HuH-7 (cell line): ENCODE measurements at places on chromosomes 4 and X.
A peak's percentile ranks its signal among the peaks of the same experiment; 100 is the strongest.

- no peak for DNase-seq
Measured at GRCh38 chr4:8069102-8069752, 89.4 kb downstream of the ABLIM2 start.

DNA sequence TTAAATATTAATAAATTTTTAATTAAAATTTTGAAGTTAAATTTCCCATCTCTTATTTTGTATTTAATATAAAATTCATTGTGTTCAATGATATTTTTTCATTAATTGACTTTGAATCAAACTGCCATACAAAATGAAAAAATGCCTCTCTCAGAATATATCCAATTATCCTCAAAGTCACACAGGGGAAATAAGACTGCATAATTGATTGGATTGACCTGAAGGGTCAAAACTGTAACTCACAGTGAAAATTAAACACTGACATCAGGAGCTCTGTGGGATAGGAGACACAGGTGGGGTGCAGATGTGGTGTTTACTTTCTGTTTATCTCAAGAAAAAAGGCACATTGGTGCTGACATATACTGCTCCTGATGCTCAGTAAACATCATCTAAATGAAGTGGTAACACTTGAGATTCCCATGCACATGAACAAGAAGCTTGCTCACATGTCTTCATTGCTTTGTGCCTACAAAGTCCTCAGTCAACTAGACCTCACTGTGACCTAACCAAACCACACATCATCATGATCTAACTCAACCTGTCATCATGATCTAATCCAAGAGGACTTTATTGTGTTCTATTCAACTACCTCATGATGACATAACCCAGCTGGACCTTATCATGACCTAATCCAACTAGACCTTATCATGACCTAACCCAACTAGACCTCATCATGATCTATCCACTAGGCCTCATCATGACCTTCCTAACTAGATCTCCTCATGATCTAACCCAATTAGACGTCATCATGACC lies 83.7 kb downstream of the DHRSX start:
- DNase-seq = no peak

DNA sequence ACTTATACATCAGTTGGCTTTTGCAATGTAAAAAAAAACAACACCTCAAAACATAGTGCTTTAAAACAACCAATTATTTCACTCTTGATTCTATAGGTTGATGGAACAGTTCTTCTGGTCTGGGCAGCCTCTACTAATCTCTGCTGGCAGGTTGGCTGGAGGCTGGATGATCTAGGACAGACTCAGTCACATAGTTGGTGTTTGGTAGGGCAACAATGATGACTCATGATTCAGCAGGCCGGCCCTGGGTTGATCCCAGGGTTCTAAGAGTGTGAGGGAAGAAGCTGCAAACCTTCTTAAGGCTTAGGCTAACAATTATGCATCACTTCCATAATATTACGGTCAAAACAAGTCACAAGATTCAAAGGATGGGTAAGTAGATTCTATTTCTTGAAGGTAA lies 558.2 kb downstream of the ZNF674 start:
- no peak for DNase-seq

DNA sequence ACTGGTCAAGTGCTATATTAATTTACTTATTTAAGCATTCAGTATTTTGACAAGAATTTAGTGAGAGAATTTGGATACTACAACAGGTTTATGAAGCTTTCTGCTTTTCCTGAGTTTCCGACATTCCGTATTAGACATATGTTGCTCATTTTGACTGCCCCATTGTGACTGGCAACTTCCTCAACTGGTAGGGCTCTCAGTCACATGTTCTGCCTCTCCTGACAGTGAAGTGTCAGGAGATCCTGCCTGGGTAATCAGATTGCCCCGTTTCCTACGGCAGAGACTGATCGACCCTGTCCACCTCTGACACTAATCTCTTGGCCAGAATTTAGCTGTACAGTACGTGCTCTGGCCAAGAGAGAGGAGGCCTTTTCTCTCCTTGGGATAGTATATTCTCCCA lies 49.5 kb downstream of the CLNK start:
- no peak for DNase-seq

- no peak for DNase-seq
Measured at GRCh38 chr4:76779740-76780459, 118.0 kb downstream of the SOWAHB start.

GRCh38 chrX:41661366-41662095 lies 27.2 kb upstream of the GPR34 start:
- no peak for DNase-seq

DNA sequence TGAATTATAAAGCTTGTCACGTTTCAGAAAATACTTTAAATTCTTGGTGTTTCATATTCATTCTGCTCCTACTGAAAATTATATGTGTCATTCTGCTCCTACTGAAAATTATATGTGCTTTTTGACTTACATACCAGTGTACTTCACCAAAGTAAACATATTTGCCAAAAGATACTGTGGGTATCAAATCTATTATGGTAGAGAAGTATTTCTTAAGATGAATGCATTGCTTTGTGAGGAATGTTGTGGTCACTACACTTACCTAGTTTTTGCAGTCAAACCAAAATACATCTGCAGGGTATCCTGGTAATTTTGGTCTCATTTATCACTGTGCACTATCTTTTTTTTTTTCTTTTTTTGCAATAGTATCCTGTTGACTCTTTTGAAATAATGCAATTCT lies 287.7 kb upstream of the MAD2L1 start:
- no peak for DNase-seq

DNA sequence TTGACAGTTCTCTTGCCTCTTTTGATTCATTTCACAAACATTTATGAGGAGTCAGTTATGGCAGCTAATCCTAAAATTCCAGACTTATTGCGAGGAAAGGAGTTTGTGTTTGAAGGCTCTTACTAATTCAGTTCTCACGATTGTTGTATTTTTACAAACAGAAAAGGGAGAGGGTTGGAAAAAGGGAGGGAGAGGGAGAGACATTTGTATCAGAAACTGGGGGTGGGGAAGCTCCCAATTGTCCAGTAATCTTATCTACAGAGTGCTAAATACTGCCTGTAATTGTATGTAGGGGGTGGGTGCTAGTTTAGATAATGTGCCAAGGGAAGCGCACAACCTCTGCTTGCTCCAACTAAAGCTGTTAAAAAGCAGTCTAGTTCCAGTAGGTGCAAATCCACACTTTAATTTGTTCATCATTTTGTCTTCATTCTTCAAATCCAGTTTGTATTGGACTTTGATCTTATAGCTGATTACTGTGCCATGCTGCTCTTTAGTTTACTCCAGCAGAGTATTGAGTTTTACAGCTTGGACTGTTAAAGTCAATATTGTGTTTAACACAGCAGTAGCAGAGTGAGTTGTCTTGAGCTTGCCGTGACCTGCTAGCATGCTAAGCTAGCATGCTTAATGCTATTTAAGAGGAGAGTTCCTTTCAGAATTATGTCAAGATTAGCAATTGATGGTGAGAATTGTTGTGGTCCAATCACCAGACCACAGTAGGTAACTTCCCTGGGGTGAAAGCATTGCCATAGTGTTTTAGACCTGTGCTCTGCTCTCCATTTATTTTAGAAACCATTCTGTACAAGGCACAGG lies 13.9 kb downstream of the FNIP2 start:
- DNase-seq = no peak

GRCh38 chr4:84279678-84280077 lies 219.4 kb downstream of the NKX6-1 start:
- no peak for DNase-seq

DNA sequence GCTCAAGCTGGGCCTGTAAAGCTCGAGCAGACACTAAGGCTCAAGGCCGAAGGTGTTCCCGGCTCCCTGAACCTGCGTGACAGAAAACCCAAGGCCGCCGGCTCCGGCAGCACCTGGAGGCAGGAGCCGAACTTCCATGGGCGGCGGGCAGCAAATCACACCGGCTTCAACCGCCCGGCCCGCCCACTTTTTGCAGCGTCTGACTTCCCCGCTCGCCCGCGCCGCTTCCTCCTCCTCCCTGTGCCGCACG lies 940 bp upstream of the NSD2 start:
- DNase-seq = peak; percentile 72

- no peak for DNase-seq
Measured at GRCh38 chr4:145587088-145587754, 32.0 kb upstream of the MMAA start.

DNA sequence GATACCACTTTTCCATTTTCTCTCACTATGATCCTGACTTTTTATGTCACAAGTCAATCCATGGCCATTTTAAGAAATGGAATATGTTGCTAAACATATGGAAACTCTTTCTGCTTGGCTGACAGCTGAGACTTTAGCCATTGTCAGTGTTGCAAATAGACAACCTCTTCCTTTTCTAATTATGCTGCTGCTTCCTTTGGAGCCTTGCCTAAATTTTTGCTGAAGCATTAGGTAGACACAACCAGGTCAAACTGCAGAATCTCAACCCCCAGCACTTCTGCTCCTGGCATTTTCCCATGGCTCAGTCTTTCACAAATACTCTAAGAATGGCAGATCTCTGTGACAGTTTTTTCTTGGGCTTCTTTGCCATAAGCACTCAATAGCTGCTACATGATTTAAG lies 543.3 kb downstream of the GRID2 start:
- DNase-seq = no peak

DNA sequence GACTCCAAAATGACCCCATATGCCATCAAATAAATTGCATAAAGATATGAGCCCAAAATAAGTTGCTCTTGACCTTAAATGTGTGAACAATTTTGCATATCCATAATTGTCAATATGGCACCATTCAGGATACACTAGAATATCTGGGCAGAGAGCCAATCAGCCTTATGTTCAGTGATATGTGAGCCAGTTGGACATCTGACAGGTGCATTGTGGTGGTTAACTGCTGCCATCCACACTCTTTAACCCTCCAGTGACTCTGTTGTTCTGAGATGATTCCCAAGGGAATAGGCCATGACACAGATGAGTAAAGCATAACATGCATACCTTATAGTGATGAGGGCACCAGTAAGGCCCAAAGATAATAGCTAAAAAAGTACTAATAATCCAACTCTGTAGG lies 500.1 kb downstream of the PCDH18 start:
- no peak for DNase-seq

GRCh38 chr4:59973492-59973891 lies 1226.6 kb upstream of the ADGRL3 start:
- no peak for DNase-seq

- no peak for DNase-seq
Measured at GRCh38 chr4:86549163-86549788, 44.8 kb upstream of the PTPN13 start.

GRCh38 chrX:38221391-38221929 lies 789 bp upstream of the SRPX start:
- no peak for DNase-seq
